ENCODE measurements at places on chromosomes 5 and 9.

GRCh38 chr9:136943291-136944211 lies 987 bp downstream of the FBXW5 start:
- no peak for DNase-seq

DNA sequence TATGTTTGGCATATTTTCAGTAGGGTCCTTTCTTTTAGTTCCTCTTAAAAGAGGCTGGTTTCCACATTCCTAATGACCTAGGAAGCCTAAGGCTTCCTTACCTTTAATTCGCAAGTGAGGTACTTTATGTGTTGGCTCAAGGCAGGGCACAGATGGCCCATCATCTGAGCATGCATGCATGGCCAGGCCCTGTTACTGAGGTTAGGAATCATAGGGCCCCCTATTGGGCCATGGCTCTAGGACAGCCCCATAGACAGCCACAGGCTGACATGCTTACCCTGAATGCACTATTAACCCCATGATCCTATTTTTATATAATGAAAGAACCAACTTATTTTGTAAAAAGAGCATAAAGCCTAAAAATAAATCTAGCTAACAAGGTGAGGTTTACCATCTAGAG lies 271.4 kb downstream of the ELAVL2 start:
- DNase-seq, result no peak

GRCh38 chr9:126676685-126677143 lies 63.0 kb downstream of the LMX1B start:
- DNase-seq, result no peak

DNA sequence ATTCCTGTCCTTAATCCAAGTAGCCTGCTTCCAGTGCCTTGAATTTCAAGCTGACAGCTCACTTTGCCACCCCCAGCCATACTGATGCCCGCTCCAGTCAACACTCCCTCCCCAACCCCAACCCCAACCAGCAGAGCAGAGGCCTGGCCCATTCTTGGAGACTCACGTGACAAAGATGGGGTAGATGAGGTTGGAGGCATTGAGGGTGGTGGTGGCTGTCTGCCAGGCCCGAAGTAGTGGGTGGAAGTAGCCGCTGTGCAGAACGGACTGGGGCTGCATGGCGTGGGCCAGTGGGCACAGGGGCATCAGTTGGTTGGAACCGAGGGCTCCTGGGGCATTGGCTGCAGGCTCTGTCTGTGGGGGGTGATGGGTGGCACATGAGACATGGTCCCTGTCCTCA lies 7.8 kb downstream of the ALAD start:
- DNase-seq, result no peak

- DNase-seq, result no peak
These were observed 837.0 kb downstream of the DNAH5 start for GRCh38 chr5:13107537-13107936.

DNA sequence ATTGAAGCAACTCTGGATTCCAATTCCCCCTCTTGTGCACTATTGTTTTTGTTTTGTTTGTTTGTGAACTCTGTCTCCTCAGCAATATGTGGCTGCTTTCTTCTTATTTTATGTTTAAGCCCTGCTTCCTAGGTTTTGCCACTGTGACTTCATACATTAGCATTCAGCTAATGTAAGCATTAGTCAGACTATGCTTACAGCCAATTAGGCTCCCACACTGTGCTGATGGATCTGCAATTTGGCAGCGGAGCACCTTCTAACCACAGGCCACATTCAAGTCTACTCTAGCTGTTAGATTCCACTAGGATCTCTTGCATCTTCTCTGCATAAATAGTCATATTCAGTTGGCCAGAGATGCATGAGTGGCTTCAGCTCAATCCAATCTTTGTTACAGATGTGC lies 9.6 kb upstream of the BICD2 start:
- DNase-seq, result no peak

DNA sequence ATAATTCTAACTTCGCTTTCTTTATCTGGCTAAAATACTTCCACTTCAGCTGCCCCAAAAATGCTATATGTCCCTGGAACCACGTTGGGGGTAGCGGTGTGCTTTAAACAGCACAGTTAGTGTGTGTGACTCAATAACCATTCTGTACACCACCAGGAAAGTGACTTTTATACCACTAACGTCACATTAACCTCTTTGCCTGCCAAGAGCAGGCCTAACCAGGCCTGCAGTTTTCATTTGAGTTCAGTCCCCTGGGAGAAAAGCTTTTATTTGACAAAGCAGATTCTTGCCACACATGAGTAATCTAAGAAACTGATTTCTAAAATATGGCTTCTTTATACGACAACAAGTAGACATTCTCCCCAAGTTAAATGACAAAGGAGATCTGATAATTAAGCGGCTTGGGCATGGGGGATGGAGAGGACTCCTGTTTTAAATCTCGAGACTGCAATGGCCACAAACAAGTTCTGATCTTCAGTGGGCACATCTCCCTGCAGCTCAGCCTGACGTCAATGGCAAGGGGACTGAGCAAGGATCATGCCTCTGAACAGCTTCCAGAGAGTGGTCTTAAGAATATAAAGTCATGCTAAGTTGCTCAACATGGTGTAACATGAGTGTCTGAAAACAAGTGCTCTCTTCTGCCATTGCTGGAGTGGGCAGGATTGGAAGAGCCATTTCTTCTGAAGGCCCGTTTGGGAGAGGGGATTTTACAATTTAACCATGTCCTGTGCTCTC lies 91.8 kb downstream of the GLIS3 start:
- DNase-seq, result no peak

GRCh38 chr9:35951736-35952135 lies 6.2 kb downstream of the OR2S2 start:
- DNase-seq, result peak; percentile 83
